ENCODE measurements at places on chromosomes 1 and 21.
A peak's percentile ranks its signal among the peaks of the same experiment; 100 is the strongest.

DNA sequence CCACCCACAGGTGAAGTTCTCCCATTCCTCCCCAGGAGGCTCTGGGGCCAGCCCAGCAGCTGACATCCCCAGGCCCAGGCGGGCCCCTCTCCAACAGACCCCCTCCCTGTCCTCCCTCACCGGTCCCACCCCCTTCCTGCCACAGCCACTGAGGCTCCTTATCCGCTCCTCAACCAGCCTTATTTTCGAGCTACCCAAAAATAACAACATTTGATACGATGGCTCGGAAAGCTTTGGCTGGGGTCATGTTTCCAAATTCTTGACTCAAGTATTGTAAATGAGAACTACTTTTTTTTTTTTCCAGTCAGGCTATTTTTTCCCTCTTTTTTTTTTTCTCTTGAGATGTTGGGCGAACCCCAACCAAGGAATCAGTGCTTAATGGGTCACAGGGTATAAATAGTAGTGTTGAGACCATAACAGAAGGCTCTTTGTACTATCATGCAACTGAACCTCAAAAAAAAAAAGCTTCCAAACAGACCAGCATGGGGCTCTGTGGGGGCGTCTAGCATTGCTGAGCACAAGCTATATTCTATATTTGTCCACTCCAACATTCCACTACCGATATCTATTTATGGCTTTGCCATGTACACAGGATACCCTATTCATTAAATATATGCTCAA, 27.2 kb downstream of the IRF2BP2 start:
- no peak for DNase-seq

GRCh38 chr1:208061632-208062031, 150.7 kb upstream of the CD34 start:
- no peak for DNase-seq

DNA sequence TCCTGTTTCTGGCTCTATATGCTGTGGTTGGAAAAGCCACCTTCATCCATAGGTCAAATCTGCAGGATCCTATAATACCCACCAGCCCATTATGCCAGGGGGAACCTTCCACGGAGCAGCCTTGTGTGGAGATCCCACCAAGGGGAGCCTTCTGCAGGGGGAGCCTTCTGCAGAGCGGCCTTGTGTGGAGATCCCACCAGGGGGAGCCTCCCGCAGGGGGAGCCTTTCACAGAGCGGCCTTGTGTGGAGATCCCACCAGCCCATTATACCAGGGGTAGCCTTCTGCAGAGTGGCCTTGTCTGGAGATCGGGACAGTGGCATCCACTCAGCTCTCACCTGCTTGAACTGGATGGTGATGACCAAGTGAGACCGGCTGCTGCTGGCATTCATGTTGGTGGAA, 85.3 kb downstream of the SCCPDH start:
- no peak for DNase-seq

DNA sequence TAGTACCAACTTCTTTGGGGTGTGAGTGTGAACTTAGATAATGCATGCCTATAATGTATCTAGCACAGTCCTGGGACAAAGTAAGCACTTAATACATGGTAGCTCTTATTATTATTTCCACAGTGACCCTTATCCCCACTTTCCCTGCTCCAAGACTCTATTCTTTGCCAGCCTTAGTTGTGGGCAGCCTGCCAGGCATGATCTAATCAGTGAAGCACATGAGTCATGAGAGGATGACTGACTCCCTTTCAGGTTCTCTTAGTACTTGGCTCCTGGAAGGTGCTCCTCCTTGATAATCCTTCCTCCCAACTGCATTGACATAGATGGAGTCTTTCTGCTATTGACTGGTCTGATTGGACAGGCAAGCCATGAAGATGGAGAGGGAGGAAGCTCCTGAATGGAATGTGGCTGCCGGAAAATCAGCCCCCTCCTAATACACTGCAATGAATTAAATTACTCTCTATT, 17.4 kb upstream of the GNG12 start:
- DNase-seq = peak; percentile 89

DNA sequence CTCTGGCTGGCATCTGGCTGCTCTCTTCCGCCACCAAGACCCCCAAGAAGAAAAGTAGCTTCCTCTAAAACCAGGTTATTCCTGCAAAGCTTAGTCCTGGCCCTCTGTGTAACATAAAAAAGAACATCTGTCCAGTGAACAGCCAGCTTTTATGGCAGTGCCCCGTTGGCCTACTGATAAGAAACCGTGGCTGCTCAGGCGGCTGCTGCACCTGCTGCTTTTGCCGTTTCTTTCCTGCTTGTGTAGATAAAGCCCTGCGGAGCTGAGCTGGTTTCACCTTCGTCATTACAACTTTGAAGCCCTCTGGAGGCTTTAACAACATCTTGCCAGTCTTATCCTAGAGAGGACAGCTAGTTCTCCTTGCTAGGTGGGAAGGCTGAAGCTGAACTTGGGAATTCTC, 20.5 kb downstream of the ELAPOR1 start:
- peak; percentile 84 for DNase-seq

GRCh38 chr1:200487650-200488049, 77.8 kb upstream of the ZNF281 start:
- DNase-seq = no peak

- no peak for DNase-seq
Measured at GRCh38 chr1:39655578-39656268, 16.2 kb downstream of the NT5C1A start.

GRCh38 chr1:21818656-21819055, 6.6 kb downstream of the LDLRAD2 start:
- peak; percentile 62 for DNase-seq

- DNase-seq = peak; percentile 98
Measured at GRCh38 chr1:21607549-21608529, 61.3 kb downstream of the RAP1GAP start.

GRCh38 chr1:18895317-18895716, 7.0 kb downstream of the ALDH4A1 start:
- no peak for DNase-seq

GRCh38 chr1:170680428-170680827, 16.5 kb downstream of the PRRX1 start:
- no peak for DNase-seq

GRCh38 chr1:65209005-65209885, 61.2 kb downstream of the AK4 start:
- DNase-seq = peak; percentile 9

GRCh38 chr21:41328660-41329607, 12.3 kb downstream of the FAM3B start:
- DNase-seq = no peak

DNA sequence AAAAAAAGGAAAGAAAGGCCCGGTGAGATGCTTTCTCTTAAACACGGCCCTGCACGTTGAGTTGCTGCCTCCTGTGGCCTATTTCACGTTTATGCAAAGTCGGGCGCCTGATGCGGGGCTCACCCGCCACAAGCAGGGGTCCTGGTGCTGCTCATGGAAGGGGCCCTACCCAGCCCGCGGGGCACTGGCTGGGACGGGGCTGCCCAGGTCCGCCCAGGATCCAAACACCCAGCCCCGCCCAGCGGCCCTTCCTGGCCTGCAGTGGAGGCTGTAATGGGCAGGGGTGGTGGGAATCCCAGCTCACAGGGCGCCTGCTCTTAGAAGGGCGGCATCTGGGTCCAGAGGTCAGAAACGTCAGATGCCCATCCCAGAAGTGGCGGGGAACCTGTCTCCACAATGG, 1.6 kb downstream of the COL6A2 start:
- peak; percentile 38 for DNase-seq

DNA sequence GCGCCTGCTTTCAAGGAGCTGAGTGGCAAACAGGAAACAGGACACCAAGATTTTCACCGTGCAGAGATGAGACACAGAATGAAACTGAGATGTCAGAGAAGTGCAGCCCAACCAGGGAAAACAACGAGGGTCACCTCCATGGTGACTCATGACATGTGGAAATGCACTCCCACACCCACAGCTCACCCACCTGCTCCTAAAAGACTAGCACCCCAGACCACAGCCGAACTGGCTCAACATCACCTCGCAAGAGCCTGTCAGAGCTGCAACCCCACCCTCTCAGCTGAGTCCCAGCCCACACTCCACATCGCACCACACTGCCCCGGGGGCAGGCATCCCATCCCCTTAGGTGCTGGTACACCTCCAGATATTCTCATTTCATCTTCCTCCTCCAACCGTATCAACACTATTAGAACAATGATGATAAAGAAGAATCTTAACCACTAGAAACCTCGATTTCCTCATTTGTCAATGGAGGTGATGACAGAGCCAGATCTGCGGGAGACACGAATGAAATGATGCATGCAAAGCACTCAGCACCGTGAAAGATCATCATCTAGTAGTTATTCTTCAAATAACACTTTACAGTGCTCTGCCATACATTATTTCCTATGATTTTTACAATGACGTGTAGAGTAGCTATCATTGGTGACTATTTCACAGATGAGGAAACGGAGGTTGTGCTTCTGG, 103.2 kb downstream of the DMRTB1 start:
- peak; percentile 8 for DNase-seq

- peak; percentile 60 for DNase-seq
Measured at GRCh38 chr1:214146523-214146922, 134.4 kb upstream of the SMYD2 start.

GRCh38 chr1:12342401-12343003, 112.7 kb downstream of the VPS13D start:
- no peak for DNase-seq

- no peak for DNase-seq
Measured at GRCh38 chr1:6198646-6199297, 623 bp downstream of the RPL22 start.

DNA sequence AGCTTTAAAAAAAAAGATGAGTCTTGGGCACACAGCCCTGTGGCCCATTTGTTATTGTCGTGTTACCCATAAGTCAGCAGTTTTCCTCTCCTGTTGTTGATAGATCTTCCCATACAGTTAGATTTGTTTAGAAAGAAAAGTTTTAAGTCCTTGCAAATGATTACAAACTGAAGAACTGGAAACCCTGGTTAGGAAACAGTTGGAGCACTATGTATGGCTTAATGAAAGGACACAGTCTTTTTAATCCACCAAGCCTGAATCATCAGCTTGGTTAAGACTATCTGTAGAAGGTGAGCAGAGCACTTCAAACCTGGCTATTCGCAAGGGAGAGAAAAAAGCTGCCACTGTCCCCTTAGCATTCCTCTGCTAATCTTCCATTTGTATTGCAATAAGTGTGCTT, 241.0 kb downstream of the DISC1 start:
- DNase-seq = no peak

GRCh38 chr1:230621324-230622030, 20.8 kb upstream of the COG2 start:
- no peak for DNase-seq

DNA sequence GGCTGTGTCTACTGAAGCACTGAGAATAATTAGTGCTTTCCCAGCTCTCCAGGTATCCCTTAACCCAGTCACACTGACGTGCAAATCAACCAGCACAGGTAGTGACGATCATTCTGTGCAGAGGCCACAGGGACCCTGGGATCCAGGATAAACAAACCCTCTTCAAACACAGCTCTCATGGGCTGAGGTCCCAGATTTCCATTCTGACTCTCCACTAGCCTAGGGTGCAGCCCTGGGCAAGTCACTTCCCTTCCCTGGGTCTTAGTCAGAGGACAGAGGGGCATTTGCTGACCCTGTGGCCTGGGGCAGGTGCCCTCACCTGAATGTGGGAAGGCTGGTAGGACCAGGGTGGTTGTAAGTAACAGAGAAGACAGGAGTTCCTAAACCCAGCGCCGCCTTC, 724.7 kb downstream of the MATN1 start:
- no peak for DNase-seq

GRCh38 chr1:235663628-235664027, 14.0 kb upstream of the GNG4 start:
- no peak for DNase-seq

DNA sequence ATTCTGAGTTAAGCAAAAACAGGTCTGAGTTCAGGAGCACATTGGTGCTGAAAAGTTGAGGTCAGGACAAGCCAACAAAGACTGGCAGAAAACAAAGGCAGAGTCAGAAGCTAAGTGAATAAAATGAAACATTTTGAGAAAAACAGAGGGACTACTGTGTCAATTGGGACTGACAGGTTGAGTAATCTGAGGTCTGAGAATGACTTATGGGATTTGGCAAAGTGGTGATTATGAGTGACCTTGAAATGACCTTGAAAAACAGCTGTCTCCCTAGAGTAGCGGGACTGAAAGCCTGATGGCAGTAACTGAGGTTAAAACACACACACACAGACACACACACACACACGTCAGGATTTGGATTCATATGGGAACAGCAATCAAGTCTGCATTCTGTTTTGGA, 8.8 kb upstream of the COG2 start:
- DNase-seq = no peak

DNA sequence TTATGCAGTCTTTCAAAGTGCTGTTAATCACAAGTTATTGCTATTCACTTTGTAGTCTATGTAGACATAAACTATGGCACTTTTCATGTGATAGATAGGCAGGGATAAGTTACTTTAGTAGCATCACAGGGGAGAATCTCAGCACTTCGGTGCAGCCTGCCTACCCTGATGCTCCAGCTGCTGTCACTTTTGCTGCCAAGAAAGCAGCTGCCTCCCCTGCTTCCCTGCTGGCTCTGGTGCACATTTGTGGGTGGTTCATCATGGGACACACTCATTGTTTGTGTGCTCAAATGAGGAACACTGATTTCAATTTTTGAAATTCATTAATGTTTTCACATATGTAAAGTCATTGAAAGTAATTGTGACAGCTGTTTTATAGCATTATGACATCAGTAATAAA, 272.6 kb downstream of the S1PR1 start:
- DNase-seq = no peak

- DNase-seq = peak; percentile 23
Measured at GRCh38 chr1:242890192-242890741, 364.8 kb downstream of the CEP170 start.

All from left colon (tissue), 2 donors.